ENCODE measurements at places on chromosomes 1 and 21.
A peak's percentile ranks its signal among the peaks of the same experiment; 100 is the strongest.

GRCh38 chr1:246035060-246035541, 472.0 kb downstream of the SMYD3 start:
- DNase-seq, result no peak

GRCh38 chr1:216896146-216896545, 172.9 kb upstream of the ESRRG start:
- DNase-seq, result no peak

- DNase-seq, result no peak
Observed at GRCh38 chr1:203621559-203622262, 4.9 kb upstream of the ATP2B4 start.

- no peak for DNase-seq
Observed at GRCh38 chr1:61120998-61121397, 38.6 kb downstream of the NFIA start.

- no peak for DNase-seq
Observed at GRCh38 chr1:237590386-237590785, 300.3 kb downstream of the ZP4 start.

- DNase-seq, result peak; percentile 5
Observed at GRCh38 chr1:171251042-171251951, 3.0 kb downstream of the FMO1 start.

DNA sequence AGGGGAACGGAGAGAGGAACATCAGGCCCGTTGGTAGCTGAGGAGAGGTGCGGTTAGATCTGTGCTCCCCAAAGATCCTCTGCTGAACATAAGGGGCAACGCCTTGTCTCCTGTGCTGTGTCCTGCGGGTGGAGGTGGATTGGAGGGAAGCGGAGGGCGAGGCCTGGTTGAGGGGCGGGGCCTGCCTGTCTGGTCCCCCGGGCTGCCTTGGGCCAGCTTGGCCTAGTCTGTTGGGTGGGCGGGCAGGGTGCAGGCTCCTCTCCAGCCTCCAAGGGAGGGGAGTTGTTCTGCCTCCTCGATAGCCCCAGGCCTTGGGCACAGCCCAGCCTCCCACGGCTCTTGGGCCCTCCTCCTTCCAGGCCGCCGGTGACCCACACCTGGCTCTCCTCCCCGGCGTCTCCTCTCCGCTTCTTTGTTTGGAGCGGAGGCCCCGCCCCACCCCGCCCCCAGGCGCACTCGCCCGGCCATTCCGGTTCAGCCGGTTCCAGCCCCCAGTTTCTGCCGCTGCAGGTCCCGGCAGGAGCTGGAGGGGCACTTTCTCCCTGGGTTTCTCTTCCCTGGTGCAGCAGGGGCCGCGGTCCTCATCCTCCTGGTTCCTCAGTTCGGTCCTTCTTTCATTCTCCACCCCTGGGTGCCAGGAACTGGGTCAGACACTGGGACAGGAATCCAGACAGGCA, 19.4 kb downstream of the PTPRF start:
- DNase-seq, result no peak

DNA sequence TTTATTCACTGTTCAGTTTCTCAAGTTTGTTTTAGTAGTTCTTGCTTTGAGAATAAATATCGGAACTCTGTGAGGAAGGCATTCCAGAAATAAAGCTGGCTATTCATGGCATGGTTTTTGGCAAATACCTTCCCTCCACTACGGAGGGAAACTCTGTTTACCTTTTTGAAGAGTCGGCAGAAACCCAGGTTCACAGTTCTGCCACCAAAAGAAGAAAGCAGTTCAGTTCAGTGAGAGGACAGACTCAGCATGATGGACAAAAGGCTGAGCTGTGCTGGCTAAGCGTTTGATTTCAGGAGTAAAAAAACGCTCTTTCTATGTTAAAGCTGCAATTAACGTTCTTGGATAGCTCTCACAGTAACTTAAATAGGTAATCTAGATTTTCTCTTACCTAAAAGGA, 42.4 kb downstream of the CNN3 start:
- no peak for DNase-seq

GRCh38 chr1:167634435-167634834, 4.4 kb downstream of the RCSD1 start:
- DNase-seq, result no peak

GRCh38 chr1:53417074-53417511, 42.1 kb upstream of the DMRTB1 start:
- DNase-seq, result no peak

DNA sequence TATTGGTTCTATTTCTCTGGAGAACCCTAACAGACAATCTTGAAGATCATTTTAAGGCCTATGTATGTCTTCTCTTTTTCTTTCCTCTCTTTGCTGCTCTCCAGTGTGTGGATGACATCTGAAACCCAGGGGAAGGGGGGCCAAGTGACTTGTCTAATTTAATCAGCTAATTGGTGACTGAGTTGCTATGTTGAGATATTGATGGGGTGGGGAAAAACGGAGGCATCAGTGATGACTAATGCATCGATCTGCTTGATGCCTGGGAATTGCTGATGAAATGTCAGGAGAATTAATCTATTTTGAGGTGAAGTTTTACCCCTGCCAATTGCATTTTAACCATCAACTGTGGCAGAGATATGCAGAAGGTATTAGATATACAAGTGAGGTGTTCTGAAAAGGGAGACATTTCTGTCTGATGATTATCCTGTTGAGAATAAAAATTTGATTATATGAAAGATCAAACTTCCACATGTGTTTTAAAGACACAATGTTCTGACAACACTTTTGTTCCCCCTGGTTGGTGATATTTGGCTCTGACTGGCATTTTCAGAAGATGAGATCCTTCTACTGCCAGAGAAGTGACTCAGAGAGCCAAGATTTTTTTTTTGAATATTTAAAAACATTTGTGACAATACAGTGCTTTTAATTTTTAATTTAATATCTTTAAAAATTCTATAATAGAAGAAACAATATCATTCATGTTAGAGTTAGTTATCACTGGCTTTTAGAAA, 18.7 kb upstream of the PTGFR start:
- DNase-seq, result no peak

DNA sequence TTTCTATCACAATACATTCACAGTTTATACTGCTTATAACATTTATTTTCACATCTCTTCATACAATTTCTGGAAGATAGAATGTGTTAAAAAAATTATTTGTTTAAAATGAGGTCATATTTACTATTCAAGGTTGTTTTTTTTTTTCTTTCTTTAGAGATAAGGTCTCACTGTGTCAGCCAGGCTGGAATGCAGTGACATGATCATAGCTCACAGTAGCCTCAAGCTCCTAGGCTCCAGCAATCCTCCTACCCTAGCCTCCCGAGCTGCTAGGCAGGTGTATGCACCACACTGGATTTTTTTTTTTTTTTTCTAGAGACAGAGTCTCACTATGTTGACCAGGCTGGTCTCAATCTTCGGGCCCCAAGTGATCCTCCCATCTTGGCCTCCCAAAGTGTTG, 19.0 kb upstream of the RNF11 start:
- no peak for DNase-seq

GRCh38 chr1:185207170-185207569, 50.2 kb downstream of the SWT1 start:
- DNase-seq, result no peak

DNA sequence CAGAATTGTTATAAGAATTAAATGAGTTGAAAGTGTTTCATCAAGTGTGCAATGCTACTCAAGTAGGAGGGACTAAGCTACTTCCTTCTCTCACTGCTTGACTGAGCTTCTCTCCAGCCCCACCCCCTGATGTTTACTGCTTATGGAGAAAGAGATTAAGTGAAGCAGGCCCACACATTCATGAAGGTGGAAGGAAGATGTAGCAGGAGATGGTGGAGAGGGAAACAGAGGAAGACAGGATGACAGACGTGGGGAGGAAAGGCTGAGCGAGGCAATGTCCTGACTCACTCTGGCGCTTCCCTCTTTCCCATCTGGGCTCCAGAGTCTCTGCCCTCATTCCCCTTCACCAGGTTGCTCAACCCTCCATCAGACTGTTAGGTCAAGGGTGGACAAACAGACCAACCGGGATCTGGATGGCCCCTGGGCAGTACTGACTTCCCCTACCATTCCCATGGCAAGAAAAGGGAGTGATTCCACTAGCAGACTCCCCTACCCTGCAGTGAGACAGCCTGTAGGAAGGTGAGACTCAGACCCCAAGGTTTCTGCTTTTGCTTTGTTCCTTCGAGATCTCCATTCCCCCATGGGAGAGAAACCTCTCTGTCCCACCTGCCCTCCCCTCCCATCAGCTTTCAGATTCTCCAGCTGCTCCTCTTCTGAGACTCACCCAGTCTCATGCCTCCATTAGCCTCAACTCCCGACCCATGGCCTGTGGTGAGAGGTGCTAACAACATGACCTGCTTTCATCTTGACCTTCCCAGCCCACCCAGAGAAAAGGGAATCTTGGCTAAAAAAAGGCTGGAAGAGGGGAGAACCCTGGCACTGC, 3.1 kb upstream of the ARHGEF2 start:
- no peak for DNase-seq

- DNase-seq, result no peak
Observed at GRCh38 chr1:210700511-210700910, 371.8 kb downstream of the HHAT start.

GRCh38 chr1:169143984-169144383, 37.5 kb downstream of the ATP1B1 start:
- DNase-seq, result no peak

- no peak for DNase-seq
Observed at GRCh38 chr1:17603091-17603841, 63.8 kb downstream of the ARHGEF10L start.

DNA sequence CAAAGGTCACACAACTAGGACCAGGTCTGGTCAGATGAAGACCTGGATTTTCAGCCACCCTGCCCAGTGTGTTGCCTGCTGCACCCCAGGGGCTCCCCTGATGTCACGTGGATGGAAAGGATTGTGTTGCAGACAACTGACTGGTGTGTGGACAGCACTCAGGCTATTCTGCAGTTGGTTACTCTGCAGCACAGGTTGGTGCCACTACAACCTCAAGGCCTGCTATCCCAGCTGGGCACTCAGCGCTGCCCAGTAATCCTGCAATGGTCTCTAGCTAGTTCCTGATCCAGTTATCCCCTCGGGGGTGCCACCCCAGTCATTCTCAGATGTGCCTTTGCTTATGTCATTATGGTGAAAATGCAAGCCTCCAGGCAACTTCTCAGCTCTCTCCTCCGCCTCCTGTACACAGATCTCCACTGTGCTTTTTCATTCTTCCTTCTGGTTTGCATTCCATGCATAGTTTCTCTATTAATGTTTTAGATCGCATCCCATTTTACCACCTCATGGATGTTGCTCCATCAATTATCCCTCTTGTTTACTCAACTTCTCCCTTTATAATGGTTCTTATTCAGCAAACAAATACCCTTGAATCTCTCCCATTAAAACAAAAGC, 503.2 kb upstream of the CAMK1G start:
- DNase-seq, result no peak

- DNase-seq, result no peak
Observed at GRCh38 chr1:158055854-158056253, 62.4 kb downstream of the KIRREL1 start.

- DNase-seq, result no peak
Observed at GRCh38 chr1:82059959-82060358, 259.2 kb downstream of the ADGRL2 start.

- DNase-seq, result no peak
Observed at GRCh38 chr1:41538741-41539417, 54.4 kb upstream of the EDN2 start.

DNA sequence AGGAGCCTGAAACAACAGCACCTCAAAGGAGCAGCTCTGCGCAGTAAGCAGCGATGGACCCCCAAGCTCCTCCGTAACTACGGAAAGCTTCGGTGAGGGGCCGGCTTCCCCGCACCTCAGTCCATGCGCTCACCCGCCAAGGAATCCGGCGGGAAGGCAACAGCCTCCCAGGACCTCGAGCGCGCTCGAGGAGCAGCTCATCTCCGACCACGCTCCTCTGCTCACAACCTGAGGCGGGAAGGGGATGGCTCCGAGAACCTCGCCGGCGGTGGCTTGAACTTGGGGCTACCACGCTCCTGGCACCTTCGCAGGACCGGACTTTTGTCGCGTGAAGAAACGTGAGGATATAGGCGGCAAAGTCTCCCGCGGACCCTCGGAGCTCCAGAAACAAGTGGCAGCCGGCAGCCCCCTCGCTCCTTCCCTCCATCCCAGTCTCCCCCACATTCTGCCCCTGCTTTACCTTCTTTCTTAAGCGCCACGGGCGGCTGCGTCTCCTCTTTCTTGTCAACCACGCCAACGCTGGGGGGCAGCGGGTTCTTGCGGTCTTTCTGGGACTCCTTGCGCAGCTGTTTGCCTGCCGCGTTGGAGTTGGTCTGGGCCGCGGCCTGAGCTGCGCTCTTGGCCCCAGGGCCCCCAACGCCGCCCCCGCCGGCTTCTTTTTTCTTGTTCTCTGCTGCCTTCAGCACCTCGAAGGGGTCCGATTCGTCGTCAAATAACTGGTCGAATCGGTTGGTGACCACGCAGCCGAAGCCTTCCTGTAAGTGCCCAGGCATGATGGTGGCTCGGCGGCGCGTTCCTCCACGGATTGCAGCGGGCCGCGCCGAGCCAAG, 459 bp downstream of the SERBP1 start:
- no peak for DNase-seq

Data from stimulated activated CD8-positive, alpha-beta memory T cell treated with anti-CD3 and anti-CD28 coated beads, Interleukin-15, amount 100 ng/mL, for 48 hours (primary cell).